PC-9 (cell line): ENCODE measurements at places on chromosomes 3 and 15.
A peak's percentile ranks its signal among the peaks of the same experiment; 100 is the strongest.

DNA sequence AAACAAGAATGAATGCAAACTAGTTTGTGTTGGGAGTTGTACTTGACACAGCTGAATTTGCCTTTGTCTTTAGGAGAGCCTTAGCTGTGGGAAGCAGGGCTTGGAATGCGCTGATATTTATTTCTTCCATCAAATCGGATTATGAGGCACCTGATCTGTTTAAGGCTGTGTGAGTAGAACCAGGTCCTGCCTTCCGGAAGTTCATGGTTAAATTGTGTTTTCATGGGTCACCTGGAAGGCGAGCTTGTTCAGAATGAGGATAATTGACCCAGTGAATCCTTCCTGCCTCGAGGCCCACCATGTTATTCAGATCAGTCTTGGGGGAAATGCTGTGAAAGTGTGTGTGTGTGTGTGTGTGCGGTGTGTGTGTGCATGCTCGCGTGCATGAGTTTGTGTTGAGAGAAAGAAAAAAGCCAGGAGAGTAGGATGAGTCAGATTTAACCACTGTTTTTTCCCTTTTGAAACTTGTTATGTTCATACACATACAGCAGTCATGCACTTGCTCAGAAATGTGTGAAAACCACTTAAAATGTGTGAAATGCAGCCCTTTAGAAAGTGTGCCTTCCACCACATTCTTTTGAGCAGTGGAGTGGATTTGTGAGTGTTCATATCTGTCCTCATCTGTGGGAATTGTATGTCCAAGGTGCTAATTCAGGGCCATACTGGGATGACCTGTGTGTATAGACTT lies 36.7 kb downstream of the SMAD3 start:
- DNase-seq, result no peak
- no peaks in the 10 kb centered on the region for H3K27me3 ChIP-seq
- 0 out of 2 replicates have a peak overlapping the region, but pooled peaks have one; percentile 22 for H3K27ac ChIP-seq
- peaks cover 48% of the 10 kb centered on the region for H3K4me1 ChIP-seq
- H3K36me3 ChIP-seq, result peaks cover 10% of the 10 kb centered on the region

DNA sequence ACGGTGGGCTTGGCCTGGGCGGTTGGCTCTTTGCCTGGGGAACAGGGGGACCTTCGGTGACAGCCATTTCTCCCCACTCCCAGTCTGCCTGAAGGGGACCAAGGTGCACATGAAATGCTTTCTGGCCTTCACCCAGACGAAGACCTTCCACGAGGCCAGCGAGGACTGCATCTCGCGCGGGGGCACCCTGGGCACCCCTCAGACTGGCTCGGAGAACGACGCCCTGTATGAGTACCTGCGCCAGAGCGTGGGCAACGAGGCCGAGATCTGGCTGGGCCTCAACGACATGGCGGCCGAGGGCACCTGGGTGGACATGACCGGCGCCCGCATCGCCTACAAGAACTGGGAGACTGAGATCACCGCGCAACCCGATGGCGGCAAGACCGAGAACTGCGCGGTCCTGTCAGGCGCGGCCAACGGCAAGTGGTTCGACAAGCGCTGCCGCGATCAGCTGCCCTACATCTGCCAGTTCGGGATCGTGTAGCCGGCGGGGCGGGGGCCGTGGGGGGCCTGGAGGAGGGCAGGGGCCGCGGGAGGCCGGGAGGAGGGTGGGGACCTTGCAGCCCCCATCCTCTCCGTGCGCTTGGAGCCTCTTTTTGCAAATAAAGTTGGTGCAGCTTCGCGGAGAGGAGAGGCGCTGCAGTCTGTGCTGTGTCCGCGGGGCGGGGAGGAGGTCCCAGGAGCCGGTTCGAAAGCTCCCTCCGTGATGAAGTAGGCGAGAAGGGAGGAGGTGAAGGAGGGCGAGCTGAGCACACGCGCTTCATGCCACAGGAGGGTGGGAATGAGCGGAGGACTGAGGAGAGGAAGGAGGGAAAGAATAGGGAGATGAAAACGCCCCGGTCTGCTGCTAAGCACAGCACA lies 9.6 kb downstream of the CLEC3B start:
- no peak for DNase-seq
- no peaks in the 10 kb centered on the region for H3K27me3 ChIP-seq
- H3K4me3 ChIP-seq, result no peak overlapping the region
- no peaks in the 10 kb centered on the region for H3K36me3 ChIP-seq

GRCh38 chr3:131636266-131636775 lies 133.6 kb upstream of the MRPL3 start:
- H3K27ac ChIP-seq, result no peak overlapping the region
- H3K4me1 ChIP-seq, result no peaks in the 10 kb centered on the region
- no peaks in the 10 kb centered on the region for H3K27me3 ChIP-seq
- DNase-seq, result no peak

- H3K4me3 ChIP-seq, result no peak overlapping the region
- H3K36me3 ChIP-seq, result no peaks in the 10 kb centered on the region
- H3K4me1 ChIP-seq, result no peaks in the 10 kb centered on the region
- no peak for DNase-seq
- no peak overlapping the region for H3K27ac ChIP-seq
Observed at GRCh38 chr3:161866176-161866575, 369.6 kb downstream of the OTOL1 start.

DNA sequence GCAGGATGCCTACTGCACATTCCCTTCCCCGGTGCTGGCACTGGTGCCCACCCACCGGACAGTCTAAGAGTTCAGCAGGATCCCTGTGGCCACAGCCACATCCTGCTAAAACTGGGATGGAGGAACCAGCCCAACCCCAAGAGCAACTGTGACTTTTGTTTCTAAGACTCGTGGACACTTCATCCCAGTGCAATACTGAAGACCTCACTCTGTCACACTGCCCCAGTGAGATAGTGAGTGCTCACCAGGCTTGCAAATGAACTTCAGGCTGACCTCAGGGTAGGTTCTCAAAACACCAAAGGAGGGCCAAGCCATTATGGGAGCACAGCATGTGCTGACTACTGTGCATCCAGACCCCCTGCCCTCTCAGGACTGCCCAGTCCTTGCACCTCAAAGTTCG lies 46.7 kb upstream of the MTMR14 start:
- no peaks in the 10 kb centered on the region for H3K36me3 ChIP-seq
- H3K4me1 ChIP-seq, result no peaks in the 10 kb centered on the region
- no peak overlapping the region for H3K4me3 ChIP-seq

DNA sequence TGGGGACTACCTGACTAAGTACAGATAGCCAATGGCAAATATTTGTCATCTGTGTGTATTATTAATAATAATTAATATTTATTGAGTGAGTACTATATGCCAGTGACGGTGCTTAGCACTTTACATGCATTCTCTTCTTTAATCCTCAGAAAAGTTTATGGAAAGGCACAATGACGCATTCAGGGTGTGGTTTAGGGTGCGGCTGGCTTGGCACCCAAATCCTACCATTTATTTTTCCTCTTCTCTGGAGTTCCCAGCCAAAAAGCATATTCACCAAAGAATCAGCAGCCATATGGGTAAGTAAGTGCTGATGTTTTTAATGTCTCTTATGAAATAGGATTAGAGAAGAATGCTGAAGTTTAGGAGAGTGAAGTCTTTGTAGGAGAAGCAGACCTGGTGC lies 140.4 kb upstream of the TP63 start:
- H3K4me3 ChIP-seq, result no peak overlapping the region
- peak overlapping the region; percentile 8; the same call in 1 of the 2 replicates for H3K27ac ChIP-seq
- peaks cover 12% of the 10 kb centered on the region for H3K4me1 ChIP-seq
- no peaks in the 10 kb centered on the region for H3K36me3 ChIP-seq

GRCh38 chr3:190426806-190427507 lies 22.7 kb downstream of the TMEM207 start:
- no peak for DNase-seq
- H3K36me3 ChIP-seq, result no peaks in the 10 kb centered on the region
- H3K27ac ChIP-seq, result no peak overlapping the region
- no peaks in the 10 kb centered on the region for H3K4me1 ChIP-seq
- H3K27me3 ChIP-seq, result no peaks in the 10 kb centered on the region

DNA sequence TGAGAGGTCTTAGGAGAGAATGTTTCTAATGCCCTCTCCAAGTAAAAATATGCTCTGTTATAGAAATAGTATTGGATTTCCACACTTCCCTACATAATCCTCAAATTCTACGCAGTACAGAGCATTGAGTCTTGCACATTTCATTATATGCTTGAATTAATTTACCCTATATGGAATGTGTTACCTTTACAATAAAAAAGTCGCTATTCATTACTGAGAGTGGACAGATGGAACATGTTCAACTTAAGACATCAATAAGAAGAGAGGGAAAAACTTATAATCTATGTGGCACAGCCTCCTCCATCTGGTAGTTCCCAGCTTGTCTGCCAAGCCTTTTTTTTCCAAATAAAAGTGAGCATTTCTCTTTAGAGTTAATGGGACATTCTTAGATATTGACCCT lies 417.9 kb downstream of the MECOM start:
- H3K4me3 ChIP-seq, result no peak overlapping the region
- H3K27ac ChIP-seq, result no peak overlapping the region
- DNase-seq, result no peak
- H3K36me3 ChIP-seq, result no peaks in the 10 kb centered on the region
- no peaks in the 10 kb centered on the region for H3K27me3 ChIP-seq
- peaks cover 26% of the 10 kb centered on the region for H3K4me1 ChIP-seq

- H3K27me3 ChIP-seq, result no peaks in the 10 kb centered on the region
- DNase-seq, result no peak
- no peaks in the 10 kb centered on the region for H3K36me3 ChIP-seq
- no peak overlapping the region for H3K27ac ChIP-seq
Observed at GRCh38 chr15:95511671-95512070, 818.8 kb upstream of the NR2F2 start.

DNA sequence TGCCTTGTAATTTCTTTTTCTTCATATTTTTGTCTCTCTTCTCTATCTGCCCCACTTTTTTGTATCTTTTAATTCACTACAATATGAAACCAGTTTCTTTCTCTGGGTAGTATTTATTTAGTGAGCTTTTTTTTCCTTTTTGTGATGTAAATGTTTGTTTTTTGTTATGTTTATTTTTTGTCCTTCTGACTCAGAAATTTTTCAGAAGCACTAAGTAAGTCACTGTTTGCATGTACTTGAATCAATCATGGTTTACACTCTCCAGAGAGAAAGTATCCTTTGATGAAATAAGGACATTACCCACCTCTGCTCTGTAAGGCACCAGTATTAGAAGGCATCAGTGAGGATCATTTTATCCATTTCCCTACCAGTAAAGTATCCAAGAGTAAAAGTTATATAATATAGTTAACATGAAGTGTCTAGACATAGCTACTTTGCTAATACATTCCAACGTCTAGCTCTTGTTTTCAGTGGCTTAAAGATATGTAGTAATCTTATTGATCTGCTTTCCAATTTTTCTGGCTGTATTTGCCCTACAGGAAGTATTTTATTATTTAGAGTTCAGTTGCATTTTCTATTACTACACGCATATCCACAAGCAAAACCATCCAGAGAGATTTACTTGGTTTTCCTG lies 25.4 kb downstream of the FILIP1L start:
- DNase-seq, result no peak
- H3K4me3 ChIP-seq, result no peak overlapping the region
- no peaks in the 10 kb centered on the region for H3K36me3 ChIP-seq
- no peak overlapping the region for H3K27ac ChIP-seq
- H3K27me3 ChIP-seq, result no peaks in the 10 kb centered on the region

DNA sequence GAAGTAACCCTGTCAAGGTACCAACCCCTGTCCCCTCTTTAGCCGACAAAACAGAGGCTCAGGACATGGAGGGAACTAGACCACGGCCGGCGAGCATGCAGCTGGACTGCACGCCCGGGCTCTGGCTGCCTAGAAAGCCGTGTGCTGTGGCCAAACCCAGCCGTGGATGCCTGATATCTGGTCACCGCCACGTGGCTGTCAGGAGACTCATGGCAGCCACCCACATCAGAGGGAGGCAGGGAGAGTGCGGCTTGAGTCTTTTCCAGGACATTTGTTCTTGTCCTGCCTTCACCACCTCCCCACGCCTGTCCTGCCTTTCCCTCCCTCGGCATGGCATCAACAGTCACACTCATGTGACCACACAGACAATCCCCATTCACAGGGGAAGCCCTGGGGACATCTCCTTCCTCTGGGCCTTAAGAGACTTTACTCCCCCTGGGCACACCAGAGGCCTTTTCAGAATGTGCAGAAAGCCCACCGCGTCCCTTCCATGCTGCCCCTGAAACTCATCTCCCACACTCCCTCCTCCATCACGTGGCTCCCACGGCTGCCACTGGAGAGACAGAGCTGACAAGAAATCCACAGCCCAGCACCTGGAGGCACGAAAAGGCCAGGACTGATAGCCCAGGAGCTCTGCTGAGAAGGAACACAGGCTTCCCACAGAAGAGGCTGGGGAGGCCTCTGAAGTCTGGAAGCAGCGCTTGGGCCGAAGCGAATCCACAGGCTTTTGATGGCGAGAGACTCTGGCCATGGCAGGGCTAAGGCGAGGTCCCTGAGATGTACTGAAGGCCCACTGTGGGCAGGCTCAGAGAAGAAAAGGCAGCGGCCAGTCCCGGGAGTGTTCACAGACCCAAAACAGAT lies 71.2 kb upstream of the IQSEC1 start:
- H3K36me3 ChIP-seq, result no peaks in the 10 kb centered on the region
- DNase-seq, result no peak
- H3K4me3 ChIP-seq, result no peak overlapping the region
- no peak overlapping the region for H3K27ac ChIP-seq

DNA sequence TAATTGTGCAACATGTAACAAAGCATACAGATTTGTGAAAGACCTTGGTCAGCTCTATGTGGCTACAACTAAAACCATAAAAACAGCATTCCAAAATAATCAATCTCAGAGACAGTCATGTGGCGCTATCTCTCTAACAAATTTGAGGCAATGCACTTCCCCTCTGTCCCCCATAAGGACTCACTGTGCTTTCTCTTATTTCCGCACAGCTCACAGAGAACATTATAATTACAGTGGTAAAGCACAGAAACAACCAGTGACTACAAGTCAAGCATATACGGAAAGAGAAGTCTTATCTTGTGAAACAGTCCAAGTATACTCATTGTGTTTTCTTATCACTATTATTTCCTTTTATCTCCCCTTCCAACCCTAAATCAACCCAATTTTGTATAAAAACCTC lies 64.3 kb downstream of the RYK start:
- no peak for DNase-seq
- H3K27ac ChIP-seq, result no peak overlapping the region
- 0 out of 2 replicates have a peak, but pooled peaks cover 8% of the 10 kb centered on the region for H3K36me3 ChIP-seq
- no peaks in the 10 kb centered on the region for H3K27me3 ChIP-seq

GRCh38 chr3:18951333-18951732 lies 197.0 kb upstream of the KCNH8 start:
- no peak overlapping the region for H3K4me3 ChIP-seq
- no peak for DNase-seq
- H3K36me3 ChIP-seq, result no peaks in the 10 kb centered on the region
- H3K27ac ChIP-seq, result no peak overlapping the region
- no peaks in the 10 kb centered on the region for H3K27me3 ChIP-seq

DNA sequence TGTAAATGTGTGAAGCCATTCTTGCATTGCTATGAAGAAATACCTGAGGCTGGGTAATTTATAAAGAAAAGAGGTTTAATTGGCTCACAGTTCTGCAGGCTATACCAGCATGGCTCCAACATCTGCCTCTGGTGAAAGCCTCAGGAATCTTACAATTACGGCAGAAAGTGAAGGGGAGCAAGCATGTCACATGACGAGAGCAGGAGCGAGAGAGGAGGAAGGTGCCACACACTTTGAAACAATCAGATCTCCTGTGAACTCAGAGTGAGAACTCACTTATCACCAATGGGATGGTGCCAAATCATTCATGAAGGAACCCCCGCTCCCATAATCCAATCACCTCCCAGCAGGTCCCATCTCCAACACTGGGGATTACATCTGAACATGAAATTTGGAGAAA lies 213.6 kb upstream of the TSC22D2 start:
- no peak overlapping the region for H3K4me3 ChIP-seq
- no peaks in the 10 kb centered on the region for H3K27me3 ChIP-seq
- no peaks in the 10 kb centered on the region for H3K4me1 ChIP-seq
- DNase-seq, result no peak
- H3K36me3 ChIP-seq, result no peaks in the 10 kb centered on the region
- H3K27ac ChIP-seq, result no peak overlapping the region
